ENCODE measurements at places on chromosomes 13 and 19.

DNA sequence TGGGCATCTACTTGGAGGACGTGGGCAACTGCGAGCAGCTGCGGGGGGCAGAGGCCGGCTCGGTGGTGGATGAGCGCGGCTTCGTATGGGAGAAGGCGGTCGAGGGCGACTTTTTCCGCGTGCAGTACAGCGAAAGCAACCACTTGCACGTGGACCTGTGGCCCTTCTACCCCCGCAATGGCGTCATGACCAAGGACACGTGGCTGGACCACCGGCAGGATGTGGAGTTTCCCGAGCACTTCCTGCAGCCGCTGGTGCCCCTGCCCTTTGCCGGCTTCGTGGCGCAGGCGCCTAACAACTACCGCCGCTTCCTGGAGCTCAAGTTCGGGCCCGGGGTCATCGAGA lies 10.3 kb upstream of the STRN4 start:
- DNase-seq, result no peak

GRCh38 chr19:51695702-51696315 lies 2.7 kb downstream of the SPACA6 start:
- DNase-seq, result no peak

DNA sequence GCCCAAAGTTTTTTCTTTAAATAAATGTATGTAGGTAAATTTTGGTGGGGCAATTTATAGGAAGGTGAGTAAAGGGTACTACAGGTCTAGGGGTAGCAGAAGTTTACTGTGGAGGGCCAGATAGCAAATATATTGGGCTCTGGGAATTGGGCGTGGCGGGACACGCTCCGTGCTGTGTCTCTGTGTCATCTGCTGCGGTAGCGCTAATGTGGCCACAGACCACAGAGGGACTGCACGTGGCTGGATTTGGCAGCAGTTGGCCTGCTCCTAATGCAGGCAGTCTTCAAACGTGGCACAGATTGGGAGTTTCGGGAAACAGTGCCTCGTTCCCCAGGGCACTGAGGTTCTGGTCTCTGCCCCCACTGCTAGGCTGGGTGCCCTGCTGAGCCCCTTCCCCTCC lies 16.6 kb upstream of the MYDGF start:
- DNase-seq, result no peak

DNA sequence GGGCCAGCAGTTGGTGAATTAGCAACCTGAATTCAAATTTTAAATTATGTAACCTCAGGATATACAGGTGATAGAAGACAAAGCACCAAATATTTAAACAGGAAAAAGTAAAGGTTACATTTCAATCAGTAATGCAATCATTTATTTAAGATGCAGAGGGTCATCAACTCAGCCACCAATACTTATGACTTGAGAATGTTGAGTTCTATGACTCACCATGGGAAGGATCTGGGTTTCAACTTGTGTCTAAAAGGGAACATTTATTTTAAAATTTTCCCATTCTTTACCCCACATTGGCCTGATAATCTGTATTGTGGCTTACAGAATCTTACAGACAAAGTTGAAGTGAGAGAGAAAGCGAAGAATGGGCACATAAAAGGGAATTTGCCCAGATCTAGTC lies 418.0 kb downstream of the NDFIP2 start:
- no peak for DNase-seq

DNA sequence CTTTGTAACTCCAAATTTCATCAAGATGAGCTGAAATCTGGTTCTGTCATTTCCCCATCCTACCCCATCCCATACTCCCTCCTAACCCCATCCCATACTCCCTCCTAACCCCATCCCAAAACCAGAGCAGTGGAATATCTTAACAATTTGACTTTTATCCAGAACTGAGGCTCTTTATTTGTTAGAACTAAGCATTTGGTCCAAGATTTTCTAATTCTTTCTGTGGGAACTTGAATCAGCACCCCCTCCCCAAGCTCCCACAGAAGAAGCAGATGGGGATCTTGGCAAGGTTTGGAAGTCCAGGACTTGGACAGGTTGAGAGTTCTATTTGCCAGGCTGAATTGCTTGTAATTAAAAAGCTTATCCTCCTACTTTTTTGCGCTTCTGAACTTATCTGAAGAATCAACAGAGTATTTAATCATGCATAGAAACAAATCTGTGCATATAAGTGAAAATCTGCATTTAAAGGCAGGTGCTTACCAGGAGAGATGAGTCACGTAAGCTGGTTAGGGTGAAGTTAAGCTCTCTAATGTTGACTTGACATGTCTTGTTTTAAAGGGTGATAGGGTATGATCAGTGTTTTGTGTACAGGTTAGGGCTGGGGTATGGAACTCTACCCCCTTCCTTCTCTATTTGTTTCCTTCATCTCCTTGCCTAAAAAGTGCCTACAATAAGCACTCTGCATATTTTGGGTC lies 111.1 kb downstream of the COG6 start:
- DNase-seq, result no peak

- no peak for DNase-seq
Measured at GRCh38 chr19:56097776-56098175, 23.3 kb downstream of the ZNF787 start.

DNA sequence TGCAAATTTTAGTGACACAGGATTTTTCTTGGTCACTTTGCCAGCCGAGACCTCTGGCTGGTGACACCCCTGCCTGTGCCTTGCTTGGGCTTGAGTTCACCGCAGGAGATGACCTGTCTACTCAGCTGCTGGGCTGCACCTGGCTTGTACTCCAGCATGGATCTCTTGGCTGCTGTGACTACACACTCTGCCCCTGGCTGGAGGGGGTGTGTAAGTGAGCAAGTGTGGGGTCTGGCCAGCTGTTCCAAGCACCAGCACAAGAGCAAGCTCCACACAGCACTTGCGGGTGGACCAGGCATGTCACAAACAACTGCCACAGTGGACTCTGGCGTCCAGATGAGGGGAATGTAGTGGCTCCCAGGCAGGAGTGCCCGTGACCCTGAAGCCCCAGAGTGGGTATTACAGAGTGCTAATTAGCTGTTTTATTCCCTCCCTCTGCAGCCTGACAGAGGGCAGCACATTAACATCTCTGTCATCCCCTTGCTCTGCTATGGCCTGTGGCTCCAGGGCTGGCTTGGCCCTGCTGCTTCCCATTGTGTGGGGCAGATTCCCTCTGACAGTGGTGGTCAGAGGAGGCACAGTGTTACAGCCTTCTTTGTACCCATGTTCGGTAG lies 1387.2 kb downstream of the OLFM4 start:
- DNase-seq, result no peak

GRCh38 chr19:54108496-54108895 lies 5.8 kb downstream of the NDUFA3 start:
- no peak for DNase-seq
